ENCODE measurements at places on chromosomes 2 and 18.

GRCh38 chr2:17628349-17629261 is 88.1 kb downstream of the VSNL1 start:
- no peak for DNase-seq

- DNase-seq, result peak; percentile 70
Observed at GRCh38 chr18:79380816-79381806, 14.6 kb upstream of the NFATC1 start.

DNA sequence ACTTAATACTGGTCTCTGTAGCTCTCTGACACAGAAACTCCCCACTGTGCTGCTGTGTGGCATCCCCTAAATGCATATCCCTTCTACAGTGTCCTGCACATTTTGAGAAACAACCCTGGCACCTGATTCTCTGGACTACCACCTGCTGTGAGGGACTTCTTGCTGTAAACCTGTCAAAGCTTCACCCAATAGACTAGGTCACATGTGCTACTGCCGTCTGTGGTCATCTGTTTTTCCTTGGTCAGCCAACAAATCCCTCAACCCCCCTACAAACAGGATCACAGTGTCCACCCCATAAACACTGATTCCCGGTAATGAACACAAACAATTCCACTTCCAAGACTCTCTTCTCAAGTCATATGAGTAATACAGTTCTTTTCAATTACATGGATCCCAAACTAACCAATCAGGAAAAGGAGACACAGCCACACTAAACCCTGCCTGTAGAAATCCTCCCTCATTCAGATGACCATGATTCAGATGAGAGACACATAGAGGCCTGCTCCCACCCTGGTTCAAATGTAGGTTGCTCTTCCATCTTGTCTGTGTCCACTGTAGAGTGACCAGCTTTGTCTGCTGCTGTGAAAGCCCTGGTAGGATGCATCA is 1157.4 kb downstream of the RPIA start:
- no peak for DNase-seq

GRCh38 chr18:21799721-21800120 is 59.1 kb downstream of the MIB1 start:
- DNase-seq, result no peak

DNA sequence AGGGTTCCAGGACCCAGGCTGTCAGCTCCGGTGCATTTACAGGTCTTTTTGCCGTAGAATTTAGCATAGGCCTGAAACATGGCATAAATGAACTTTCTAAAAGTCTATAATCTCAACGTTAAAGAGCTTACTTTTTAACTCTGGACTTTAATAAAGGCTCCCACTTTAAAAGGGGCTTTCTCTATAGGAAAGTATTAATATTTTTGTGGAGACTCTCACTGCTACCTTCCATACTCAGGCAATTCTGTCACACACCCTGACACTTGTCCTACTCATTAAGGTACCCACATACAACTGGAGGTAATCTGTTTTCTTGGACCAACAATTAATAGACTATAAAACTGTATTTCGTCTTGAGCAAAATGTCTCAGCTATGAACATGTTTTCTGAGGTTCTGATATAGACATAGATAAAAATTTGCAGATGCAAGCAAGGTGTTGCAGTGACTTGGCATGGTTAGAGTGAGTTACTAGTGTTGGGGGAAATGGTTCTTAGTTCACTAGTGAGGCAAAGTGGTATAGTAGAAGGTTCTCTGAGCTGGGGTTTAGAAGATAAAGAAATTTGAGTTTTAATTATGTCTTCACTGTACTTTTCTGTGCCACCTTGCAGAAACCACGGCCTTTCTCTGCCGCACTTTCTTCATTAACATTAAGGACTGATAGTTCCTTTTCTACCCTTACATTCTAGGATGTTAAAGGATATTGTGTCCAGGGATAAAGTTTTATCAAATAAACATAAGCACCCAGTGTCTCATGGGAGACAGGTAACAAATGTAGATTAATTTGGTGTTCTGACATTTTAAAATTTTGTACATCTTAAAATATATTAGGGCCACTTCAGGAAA is 10.8 kb upstream of the NR4A2 start:
- DNase-seq, result no peak

- peak; percentile 65 for DNase-seq
Observed at GRCh38 chr2:10835052-10835970, 22.7 kb upstream of the PDIA6 start.

DNA sequence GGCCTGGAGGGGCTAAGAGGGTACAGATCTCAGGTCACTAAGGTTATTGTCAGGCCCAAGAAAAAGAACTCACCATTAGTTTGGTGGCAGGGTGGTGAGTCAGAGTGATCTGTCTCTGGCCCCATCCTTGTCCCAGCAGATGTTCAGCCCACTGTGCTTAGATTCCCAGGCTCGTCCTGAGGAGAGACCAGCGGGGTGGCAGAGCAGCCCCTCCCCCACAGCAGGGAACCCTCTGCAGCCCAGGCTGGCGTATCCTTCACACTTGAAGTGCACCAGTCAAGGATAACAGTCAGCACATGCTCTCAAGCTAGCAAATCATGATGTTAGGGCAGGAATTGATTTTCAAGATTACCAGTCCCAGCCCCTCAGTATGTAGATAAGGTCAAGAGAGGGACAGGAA is 43.1 kb downstream of the TMEM185B start:
- DNase-seq, result no peak

DNA sequence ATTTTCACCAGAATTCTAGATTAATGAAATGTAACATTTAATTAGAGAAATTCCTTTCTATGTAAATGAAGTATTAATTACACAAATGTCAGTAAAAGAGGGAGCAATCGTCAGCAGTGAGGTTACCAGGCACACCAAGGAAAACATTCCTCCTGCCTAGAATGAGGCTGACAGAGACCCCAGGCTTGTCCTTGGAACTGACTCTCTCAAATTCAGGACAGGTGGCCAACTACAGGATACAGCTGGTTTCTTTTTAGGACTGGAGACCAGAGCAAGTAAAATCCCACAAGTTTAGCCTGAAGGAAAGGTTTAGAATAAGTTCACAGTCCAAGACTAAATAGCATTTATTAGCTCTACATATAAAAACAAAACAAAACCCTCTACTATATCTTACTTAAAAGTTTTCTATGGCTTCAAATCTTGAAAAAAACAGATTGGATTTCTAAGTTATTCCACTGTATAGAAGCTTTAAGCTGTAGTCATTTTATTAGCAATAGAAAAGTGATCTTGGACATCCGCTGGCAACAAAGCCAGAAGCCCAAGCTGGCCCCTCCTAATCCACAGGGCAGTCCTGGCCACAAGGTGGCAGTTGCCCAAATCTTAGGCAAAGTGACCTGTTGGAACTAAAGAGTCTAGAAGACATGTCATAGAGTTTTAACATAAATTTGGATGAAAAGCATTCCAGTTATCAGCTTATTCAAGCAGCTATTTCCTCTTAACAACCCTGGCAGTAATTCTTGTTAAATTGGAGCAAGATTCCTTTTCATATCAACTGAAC is 81.0 kb downstream of the SP3 start:
- DNase-seq, result no peak

DNA sequence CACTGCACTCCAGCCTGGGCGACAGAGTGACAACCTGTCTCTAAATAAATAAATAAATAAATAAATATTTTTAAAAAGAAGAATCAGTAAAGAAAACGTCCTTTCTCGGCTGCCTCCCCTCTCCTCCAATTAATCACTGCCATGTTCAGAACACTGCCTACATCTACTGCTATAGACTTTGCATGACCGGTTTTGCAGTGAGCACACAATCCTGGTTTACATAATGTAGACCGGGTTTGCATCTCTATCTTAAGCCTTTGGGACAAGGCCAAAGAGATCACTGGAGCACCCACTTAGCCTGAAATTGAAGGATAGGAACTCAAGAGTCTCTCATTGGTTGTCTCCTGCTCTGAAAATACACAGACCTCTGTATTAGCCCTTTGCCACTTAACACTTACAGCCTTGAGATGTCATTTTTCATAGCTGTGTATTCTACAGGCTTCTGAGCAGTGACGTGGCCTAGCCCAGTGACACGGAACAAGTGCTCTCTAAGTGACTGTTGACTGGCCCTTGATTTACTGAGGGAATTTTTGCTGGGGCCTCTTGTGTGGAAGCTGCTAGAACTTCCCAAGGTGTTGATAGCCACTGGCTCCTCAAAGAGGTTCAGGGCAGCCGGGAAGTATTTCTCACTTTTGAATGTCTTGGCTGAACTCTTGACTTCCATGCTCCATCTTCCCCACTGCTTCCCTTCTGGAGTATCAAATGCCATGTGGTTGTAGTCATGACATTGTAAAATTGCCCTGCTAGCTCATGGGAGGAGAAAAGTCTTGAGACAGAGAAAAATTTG is 45.3 kb upstream of the CCBE1 start:
- DNase-seq, result no peak

DNA sequence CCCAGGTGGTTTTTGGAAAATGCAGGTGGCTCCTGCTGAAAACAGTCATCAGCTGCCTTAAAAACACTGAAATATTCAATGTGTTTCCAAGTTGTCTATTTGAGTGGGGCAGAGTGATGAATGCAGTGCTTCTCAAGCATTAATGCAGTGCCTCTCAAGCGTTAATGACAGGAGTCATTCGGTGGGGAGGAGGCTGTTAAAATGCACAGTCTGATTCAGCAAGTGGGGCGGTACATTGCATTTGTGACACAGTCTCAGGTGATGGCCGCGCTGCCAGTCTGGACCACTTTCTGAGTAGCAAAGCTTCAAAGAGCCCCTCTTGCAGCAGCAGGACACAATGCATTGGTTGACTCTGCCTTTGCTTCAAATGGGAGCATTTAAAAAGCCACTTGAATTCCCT is 231.4 kb upstream of the RGPD4 start:
- no peak for DNase-seq
